ENCODE measurements at places on chromosomes 12 and 14. TPM values are rescaled to one million over a fixed set of nuclear protein-coding genes. Genes with fewer than 3 reads are reported as not detected.

TAS2R9 gene
- not detected for total RNA-seq

HOXC6 gene
- total RNA-seq: 2.5 TPM

GALNT8 gene
- total RNA-seq: not detected

NTF3 gene
- total RNA-seq: not detected

ACSS3 gene
- 14.4 TPM for total RNA-seq

KLRF1 gene
- 0.35 TPM for total RNA-seq

ST8SIA1 gene
- not detected for total RNA-seq

TTLL5 gene
- 22.3 TPM for total RNA-seq

TC2N gene
- total RNA-seq: 0.53 TPM
